Bronchial smooth muscle cell (primary cell): ENCODE measurements at places on chromosomes 11 and 22. TPM values are rescaled to one million over a fixed set of nuclear protein-coding genes. Genes with fewer than 3 reads are reported as not detected.

P2RX6 gene
- 2.6 and 6.9 TPM in 2 replicates for total RNA-seq

GRM5 gene
- under 0.01 TPM in 1 of 2 replicates, not detected in the other for total RNA-seq

HEPN1 gene
- total RNA-seq, result not detected in 2 replicates

CD3E gene
- not detected in 2 replicates for total RNA-seq

SLC29A2 gene
- 0.17 and 0.47 TPM in 2 replicates for total RNA-seq

NXPE1 gene
- total RNA-seq, result not detected in 2 replicates

SYCE3 gene
- 0.94 TPM in 1 of 2 replicates, not detected in the other for total RNA-seq

GLYAT gene
- total RNA-seq, result not detected in 2 replicates

SULT4A1 gene
- total RNA-seq, result 0.43 and 0.47 TPM in 2 replicates

GRAMD1B gene
- 0.34 and 1.3 TPM in 2 replicates for total RNA-seq

OR5A1 gene
- total RNA-seq, result not detected in 2 replicates

SCGB1D2 gene
- not detected in 2 replicates for total RNA-seq

NXF1 gene
- total RNA-seq, result 15.4 and 21.0 TPM in 2 replicates

BTG4 gene
- total RNA-seq, result not detected in 2 replicates

BIK gene
- not detected in 2 replicates for total RNA-seq

ART1 gene
- total RNA-seq, result not detected in 2 replicates

CDC45 gene
- 1.1 and 2.0 TPM in 2 replicates for total RNA-seq

TIMM10 gene
- 47.3 and 55.0 TPM in 2 replicates for total RNA-seq

C11orf42 gene
- total RNA-seq, result not detected in 2 replicates

CDC42BPG gene
- total RNA-seq, result 0.16 and 0.69 TPM in 2 replicates

C22orf42 gene
- total RNA-seq, result not detected in 2 replicates

KIAA0930 gene
- total RNA-seq, result 26.6 and 57.4 TPM in 2 replicates

OR51B2 gene
- total RNA-seq, result not detected in 2 replicates

MMP10 gene
- 0.79 TPM in 1 of 2 replicates, not detected in the other for total RNA-seq

BCO2 gene
- total RNA-seq, result 0.86 and 0.95 TPM in 2 replicates

KDM4E gene
- under 0.01 TPM in 1 of 2 replicates, not detected in the other for total RNA-seq
